ENCODE measurements at places on chromosomes 12 and 14. TPM values are rescaled to one million over a fixed set of nuclear protein-coding genes. Genes with fewer than 3 reads are reported as not detected.
A peak's percentile ranks its signal among the peaks of the same experiment; 100 is the strongest.

The RDH11 gene
- total RNA-seq: 44.0 TPM

The CCDC88C gene
- total RNA-seq: 42.2 TPM

The ZNF385A gene
- total RNA-seq: 38.8 TPM

The KCNMB4 gene
- 2.7 TPM for total RNA-seq

The CIROP gene
- total RNA-seq: not detected

The KLRF1 gene
- total RNA-seq: not detected

The BLOC1S1 gene
- 173 TPM for total RNA-seq

The CPNE6 gene
- not detected for total RNA-seq

The NTN4 gene
- 21.9 TPM for total RNA-seq

The POTEG gene
- not detected for total RNA-seq

GRCh38 chr14:68627868-68628604, 164.8 kb downstream of the ZFP36L1 start:
- no peaks in the 10 kb centered on the region for H3K27me3 ChIP-seq
- peak overlapping the region; percentile 31 for H3K4me3 ChIP-seq
- peaks cover 50% of the 10 kb centered on the region for H3K4me1 ChIP-seq
- DNase-seq: peak; percentile 34

- H3K4me3 ChIP-seq: no peak overlapping the region
- no peak for DNase-seq
- no peaks in the 10 kb centered on the region for H3K4me1 ChIP-seq
- H3K27ac ChIP-seq: no peak overlapping the region
- no peaks in the 10 kb centered on the region for H3K27me3 ChIP-seq
Measured at GRCh38 chr12:47021298-47021697, 58.1 kb upstream of the PCED1B start.

DNA sequence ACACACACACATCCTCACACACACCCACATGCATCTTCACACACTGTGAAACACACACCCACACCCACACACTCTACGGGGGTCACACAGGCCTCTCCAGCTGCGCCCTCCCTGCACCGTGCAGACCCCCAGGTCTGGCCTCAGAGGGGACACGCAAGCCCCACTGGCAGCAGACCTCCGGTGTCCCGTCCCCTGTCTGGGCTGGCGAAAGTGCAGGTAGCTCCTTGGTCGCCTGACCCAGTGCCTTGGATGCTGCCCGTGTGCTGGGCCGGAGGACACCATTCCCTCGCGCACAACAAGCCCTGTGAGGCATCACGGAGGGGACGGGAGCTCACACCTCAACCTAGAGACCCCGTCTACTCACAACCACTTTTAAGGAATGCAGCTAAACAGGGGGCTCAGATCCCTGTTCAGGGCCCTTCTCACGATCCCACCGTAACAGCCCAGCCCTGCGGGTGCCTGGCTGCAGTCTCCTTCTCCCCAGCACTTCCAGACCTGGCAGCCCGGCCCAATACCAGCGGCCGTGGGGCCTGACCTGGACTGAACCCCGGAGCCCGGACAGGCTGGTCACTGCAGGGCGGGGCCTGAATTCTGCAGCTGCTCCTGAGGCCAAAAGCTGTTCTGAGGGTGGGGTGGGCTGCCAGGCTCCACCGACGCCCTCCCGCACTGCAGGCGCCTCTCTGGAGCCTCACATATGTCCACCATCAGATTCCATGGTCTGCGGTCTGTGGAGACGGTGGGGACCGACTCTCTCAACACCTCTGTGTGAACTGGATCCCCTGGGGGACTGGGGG, 42.1 kb upstream of the FZD10 start:
- no peaks in the 10 kb centered on the region for H3K27me3 ChIP-seq
- H3K4me3 ChIP-seq: no peak overlapping the region
- DNase-seq: no peak

DNA sequence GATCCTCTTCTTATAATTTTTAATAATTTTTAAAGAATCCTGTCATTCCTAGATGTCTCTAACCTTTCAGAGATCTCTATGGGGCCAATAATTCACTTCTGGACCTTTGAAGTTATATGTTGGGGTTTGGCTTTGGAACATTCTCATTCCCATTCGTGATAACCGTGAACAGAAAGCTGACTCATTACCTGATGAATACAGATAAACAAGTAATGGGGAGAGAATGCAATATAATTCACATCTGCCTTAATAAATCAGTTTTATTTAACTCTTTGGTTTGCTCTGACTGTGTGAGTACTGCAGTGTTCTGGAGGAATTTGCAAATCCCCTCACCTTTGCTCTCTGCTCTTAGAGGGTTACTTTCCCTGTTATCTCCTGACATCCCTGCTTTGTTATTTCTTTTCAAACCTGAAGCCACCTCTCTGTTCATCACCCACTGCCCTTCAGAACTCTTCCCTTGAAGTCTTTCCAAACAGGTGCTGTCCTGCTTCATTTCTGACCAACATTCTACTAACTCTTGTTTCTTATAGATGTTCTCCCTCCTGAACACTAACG, 79.6 kb upstream of the SLC38A2 start:
- peak overlapping the region; percentile 1 for H3K27ac ChIP-seq
- peaks cover 50% of the 10 kb centered on the region for H3K4me1 ChIP-seq
- no peak overlapping the region for H3K4me3 ChIP-seq
- H3K27me3 ChIP-seq: no peaks in the 10 kb centered on the region
- no peaks in the 10 kb centered on the region for H3K36me3 ChIP-seq

- no peaks in the 10 kb centered on the region for H3K4me1 ChIP-seq
- no peaks in the 10 kb centered on the region for H3K27me3 ChIP-seq
- no peaks in the 10 kb centered on the region for H3K36me3 ChIP-seq
- DNase-seq: no peak
- H3K4me3 ChIP-seq: no peak overlapping the region
Measured at GRCh38 chr14:82694820-82695219, 1161.2 kb upstream of the SEL1L start.

- no peaks in the 10 kb centered on the region for H3K36me3 ChIP-seq
- no peaks in the 10 kb centered on the region for H3K4me1 ChIP-seq
- no peak overlapping the region for H3K4me3 ChIP-seq
Measured at GRCh38 chr14:78705989-78706388, 535.8 kb downstream of the NRXN3 start.

- no peaks in the 10 kb centered on the region for H3K27me3 ChIP-seq
- H3K4me1 ChIP-seq: peaks cover 33% of the 10 kb centered on the region
- H3K36me3 ChIP-seq: no peaks in the 10 kb centered on the region
- peak overlapping the region; percentile 94 for H3K27ac ChIP-seq
- no peak for DNase-seq
Measured at GRCh38 chr12:6612247-6612646, 5.1 kb upstream of the CHD4 start.

DNA sequence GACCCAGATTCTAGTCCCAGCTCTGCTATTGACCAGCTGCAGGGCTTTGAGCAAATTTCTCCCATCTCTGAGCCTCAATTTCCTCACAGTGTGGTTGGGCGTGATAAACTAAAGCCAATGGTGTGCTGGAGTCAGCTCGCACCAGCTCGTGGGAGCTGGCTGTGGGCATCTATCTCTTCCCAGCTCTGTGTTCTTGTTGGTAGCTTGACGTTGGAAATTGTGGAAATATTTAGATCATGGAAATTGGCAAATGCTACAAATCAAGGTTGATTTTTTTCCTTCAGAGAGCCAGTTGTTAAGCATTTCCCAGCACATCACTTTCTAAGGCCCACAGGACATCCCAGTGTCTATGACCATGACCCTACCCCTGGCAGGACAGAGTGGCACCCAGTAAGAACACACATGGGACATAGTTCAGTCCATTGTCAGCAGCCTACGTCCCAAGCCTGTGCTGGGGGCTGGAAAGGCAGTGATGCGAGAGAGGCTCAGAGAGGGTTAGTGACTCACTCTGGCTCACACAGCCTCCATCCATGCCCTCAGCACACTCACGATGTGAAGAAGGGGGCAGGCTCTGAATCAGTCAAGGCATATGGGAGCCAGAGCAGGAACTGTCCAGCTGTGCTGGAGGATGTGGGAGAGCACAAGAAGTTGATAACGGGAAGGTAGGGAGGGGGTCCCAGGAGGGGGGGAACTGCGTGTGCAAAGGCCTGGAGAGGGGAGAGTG, 77.6 kb downstream of the LGMN start:
- no peaks in the 10 kb centered on the region for H3K36me3 ChIP-seq
- H3K27ac ChIP-seq: peak overlapping the region; percentile 17
- H3K27me3 ChIP-seq: no peaks in the 10 kb centered on the region

DNA sequence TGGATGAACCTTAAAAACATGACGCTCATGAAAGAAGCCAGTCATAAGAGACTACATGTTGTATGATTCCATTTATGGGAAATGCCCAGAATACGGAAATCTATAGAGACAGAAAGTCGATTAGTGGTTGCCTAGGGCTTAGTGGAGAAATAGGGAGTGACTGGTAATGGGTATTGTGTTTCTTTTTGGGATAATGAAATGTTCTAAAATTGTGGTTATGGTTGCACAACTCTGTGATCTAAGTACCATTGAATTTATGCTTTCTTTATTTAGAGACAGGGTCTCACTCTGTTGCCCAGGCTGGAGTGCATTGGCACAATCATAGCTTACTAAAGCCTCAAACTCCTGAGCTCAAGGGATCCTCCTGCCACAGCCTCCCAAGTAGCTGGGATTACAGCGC, 8.0 kb downstream of the RBMS2 start:
- no peak overlapping the region for H3K4me3 ChIP-seq
- no peaks in the 10 kb centered on the region for H3K36me3 ChIP-seq
- DNase-seq: no peak
- H3K27ac ChIP-seq: peak overlapping the region; percentile 62
- no peaks in the 10 kb centered on the region for H3K27me3 ChIP-seq

DNA sequence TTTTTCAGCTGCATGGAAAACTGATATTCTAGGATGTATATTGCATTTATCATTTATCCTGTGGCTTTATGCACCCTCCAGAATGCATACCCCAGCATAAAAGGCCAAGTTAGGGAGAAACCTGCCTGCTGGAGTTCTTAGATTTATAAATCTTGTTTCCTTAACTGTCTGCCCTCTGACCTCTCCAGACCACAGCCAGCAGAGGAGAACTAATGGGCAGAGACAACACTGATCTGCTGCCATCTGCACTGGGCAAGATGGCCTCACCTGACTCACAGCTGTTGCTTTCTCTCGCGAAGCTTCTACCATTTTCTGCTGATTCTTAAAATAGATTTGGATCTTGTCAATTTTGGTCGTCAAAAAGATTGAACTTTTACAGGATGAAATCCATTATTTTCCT, 65.8 kb downstream of the PPP2R5C start:
- peaks cover 55% of the 10 kb centered on the region for H3K4me1 ChIP-seq
- H3K27ac ChIP-seq: peak overlapping the region; percentile 4
- no peak overlapping the region for H3K4me3 ChIP-seq
- no peaks in the 10 kb centered on the region for H3K27me3 ChIP-seq

- H3K36me3 ChIP-seq: peaks cover 61% of the 10 kb centered on the region
- no peaks in the 10 kb centered on the region for H3K27me3 ChIP-seq
- H3K4me1 ChIP-seq: peaks cover 9% of the 10 kb centered on the region
- no peak for DNase-seq
- H3K27ac ChIP-seq: no peak overlapping the region
Measured at GRCh38 chr12:6979021-6979420, 8.3 kb downstream of the EMG1 start.

GRCh38 chr12:1926251-1926657, 7.8 kb upstream of the CACNA2D4 start:
- no peaks in the 10 kb centered on the region for H3K4me1 ChIP-seq
- no peaks in the 10 kb centered on the region for H3K27me3 ChIP-seq
- no peak overlapping the region for H3K27ac ChIP-seq
- H3K36me3 ChIP-seq: no peaks in the 10 kb centered on the region

GRCh38 chr12:55666508-55666907, 29.8 kb downstream of the OR10P1 start:
- H3K27me3 ChIP-seq: no peaks in the 10 kb centered on the region
- H3K4me3 ChIP-seq: no peak overlapping the region
- H3K27ac ChIP-seq: no peak overlapping the region
- H3K36me3 ChIP-seq: no peaks in the 10 kb centered on the region
- DNase-seq: no peak
- H3K4me1 ChIP-seq: no peaks in the 10 kb centered on the region

GRCh38 chr14:36301159-36301558, 19.3 kb downstream of the MBIP start:
- no peak overlapping the region for H3K4me3 ChIP-seq
- DNase-seq: no peak
- no peaks in the 10 kb centered on the region for H3K4me1 ChIP-seq
- no peak overlapping the region for H3K27ac ChIP-seq
- H3K27me3 ChIP-seq: no peaks in the 10 kb centered on the region

- H3K4me3 ChIP-seq: no peak overlapping the region
- H3K27ac ChIP-seq: peak overlapping the region; percentile 56
- H3K36me3 ChIP-seq: no peaks in the 10 kb centered on the region
- DNase-seq: no peak
- H3K27me3 ChIP-seq: no peaks in the 10 kb centered on the region
Measured at GRCh38 chr14:75702616-75703261, 41.7 kb downstream of the TTLL5 start.

- no peak for DNase-seq
- H3K4me3 ChIP-seq: no peak overlapping the region
- no peaks in the 10 kb centered on the region for H3K27me3 ChIP-seq
Measured at GRCh38 chr14:31969699-31970240, 107.3 kb upstream of the ARHGAP5 start.

DNA sequence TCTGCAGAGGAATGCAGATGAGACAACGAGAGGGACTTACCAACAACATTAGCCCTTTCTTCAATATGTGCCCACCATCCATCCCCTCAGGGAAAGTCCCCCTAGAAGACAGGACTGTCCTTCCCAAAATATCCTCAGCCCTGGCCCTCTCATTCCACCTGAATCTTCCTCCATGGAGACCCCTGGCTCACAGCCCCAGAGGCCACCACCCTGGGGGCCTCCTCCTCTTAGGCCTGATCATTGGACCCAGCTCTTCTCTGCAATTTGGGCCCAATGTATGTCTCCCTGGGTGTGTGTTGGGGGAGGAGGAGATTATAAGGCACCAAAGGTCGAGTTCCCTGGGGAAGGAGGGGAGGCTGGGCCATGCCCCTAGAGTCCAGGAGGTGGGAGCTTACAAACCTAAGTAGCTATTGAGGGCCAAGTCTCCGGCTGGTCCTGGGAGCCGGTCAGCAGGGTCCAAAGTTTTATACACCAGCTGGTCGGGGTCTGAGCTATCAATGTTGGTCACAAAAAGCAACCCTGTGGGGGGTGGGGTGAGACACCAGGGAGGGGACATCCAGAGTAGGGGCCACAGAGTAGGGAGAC, 8.1 kb downstream of the ITGA7 start:
- no peak overlapping the region for H3K4me3 ChIP-seq
- no peaks in the 10 kb centered on the region for H3K27me3 ChIP-seq
- peaks cover 4% of the 10 kb centered on the region for H3K4me1 ChIP-seq

DNA sequence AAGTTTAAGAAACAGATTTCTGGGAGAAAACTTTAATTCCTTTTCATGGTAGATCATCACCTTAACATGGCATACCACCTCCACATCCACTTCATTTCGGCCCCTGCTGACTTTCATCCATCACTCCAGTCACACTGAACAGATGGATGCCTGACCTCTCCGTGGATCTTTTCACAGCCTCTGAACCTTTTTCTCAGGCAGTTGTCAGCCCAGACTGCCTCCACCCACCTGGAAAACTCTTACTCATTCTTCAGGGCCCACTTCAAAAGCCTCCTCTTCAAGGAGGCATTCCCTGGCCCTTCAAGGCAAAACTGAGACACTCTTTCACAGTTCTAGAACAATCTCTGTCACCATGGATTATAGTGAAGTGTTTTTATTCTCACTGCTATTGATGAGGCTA, 52.9 kb downstream of the GXYLT1 start:
- no peaks in the 10 kb centered on the region for H3K27me3 ChIP-seq
- H3K4me3 ChIP-seq: no peak overlapping the region
- no peaks in the 10 kb centered on the region for H3K36me3 ChIP-seq
- no peak overlapping the region for H3K27ac ChIP-seq
- DNase-seq: no peak

Data from vagina (tissue), 2 donors.